ENCODE measurements at places on chromosomes 5 and 9.

DNA sequence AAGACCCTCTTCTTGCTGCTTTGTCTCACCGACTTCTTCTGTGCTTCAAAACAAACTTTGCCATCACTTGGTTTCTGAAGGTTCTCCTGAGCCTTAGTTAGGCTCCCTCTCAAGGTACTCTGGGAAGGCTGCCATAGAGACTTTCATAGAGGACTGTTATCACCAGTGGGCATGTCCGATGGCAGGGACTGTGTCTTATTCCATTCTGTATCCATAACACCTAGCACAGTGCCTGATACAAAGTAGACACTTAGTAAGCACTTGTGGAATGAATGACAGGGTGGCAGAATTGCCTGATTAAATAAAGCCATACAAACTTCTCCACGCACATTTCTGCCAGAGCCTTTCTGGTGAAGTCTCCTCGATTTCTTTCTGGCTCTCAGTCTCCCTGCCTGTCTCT lies 32.7 kb downstream of the AGXT2 start:
- no peak for DNase-seq

DNA sequence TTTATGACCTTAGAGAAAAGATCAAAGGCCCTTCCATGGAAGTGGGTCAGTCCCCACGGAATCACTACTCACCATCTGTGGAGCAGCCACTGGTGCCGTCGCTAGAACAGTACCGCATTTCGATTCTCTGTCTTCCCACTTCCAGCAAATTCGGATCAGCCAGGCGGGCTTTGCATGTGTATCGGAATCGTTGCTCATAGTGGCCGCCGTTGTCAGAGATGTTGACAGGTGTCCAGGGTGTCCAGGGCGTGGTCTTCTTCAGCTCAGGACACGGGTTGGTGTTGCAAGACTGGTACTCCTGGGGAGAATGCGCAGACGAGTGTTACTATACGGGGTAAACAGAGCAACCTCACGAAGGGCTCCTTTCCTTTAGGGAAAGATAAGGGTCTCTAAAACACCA lies 479.5 kb downstream of the SEMA5A start:
- no peak for DNase-seq

DNA sequence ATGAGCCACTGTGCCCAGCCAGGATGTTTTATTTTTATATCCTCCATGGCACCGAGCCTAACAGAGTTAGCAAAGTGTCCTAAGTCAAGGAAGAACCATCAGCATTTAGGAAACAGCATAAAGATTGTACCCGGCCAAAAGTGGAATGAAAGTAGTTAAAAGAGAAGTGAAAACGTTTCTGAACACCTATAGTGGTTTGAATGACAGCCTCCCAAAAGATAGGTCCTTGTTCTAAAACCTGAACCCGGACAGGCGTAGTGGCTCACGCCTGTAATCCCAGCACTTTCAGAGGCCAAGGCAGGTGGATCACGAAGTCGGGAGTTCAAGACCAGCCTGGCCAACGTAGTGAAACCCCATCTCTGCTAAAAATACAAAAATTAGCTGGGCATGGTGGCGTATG lies 37.4 kb downstream of the ZFAND5 start:
- no peak for DNase-seq

DNA sequence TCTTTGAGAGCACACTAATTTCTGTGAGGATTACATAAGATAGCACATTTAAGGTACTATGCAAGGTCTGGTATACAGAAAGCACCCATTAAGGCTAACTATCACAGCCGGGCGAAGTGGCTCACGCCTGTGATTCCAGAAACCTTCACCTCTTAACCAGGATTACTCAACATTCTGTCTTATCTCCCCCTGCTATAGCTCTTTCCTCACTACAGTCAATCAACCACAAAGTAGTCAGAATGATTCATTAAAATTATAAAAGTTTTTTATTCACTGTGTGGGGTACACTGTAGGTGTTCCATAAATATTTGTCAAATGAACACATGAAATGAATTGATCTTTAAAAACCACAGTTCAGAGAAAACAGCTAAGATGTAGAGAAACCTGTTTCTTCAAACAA lies 48.7 kb downstream of the CHD1 start:
- DNase-seq = no peak

GRCh38 chr9:9615086-9615485 lies 997.7 kb downstream of the PTPRD start:
- no peak for DNase-seq

DNA sequence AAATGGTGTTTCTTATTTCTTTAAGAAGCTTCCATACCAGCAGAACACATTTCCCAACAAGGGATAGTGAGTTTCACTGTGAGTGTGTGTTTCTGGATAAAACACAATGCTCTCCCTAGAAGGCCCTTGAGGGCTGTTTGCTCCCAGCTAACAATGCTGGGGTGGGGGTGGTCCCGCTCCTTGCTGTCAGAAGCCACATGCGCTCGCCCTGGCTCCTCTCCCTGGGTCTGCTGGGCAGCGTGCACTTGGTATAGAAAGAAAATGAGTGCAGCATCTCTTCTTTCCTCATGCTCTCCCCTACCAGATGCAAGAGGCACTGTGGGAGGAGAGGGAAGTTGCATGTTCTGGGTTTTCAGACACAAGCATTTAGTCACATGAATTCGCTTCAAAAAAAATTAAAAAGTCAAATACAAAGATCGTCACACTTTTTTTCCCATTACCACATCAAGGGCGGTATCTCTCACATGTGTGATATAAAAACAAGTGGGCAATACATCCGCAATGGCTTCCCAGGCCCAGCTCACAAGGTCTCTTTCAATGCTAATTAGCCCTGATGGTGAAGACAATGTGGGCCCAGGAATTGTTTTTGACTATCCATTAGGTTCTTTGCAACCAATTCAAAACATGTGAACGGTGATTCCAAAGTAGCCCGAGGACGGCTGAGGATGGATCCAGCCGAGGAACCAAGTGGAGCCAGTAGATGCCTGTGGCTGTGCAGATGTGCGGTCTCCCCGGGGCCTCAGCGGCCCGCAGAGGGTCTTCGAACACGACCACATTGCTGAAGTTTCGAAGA lies 603.6 kb downstream of the IRX1 start:
- no peak for DNase-seq

DNA sequence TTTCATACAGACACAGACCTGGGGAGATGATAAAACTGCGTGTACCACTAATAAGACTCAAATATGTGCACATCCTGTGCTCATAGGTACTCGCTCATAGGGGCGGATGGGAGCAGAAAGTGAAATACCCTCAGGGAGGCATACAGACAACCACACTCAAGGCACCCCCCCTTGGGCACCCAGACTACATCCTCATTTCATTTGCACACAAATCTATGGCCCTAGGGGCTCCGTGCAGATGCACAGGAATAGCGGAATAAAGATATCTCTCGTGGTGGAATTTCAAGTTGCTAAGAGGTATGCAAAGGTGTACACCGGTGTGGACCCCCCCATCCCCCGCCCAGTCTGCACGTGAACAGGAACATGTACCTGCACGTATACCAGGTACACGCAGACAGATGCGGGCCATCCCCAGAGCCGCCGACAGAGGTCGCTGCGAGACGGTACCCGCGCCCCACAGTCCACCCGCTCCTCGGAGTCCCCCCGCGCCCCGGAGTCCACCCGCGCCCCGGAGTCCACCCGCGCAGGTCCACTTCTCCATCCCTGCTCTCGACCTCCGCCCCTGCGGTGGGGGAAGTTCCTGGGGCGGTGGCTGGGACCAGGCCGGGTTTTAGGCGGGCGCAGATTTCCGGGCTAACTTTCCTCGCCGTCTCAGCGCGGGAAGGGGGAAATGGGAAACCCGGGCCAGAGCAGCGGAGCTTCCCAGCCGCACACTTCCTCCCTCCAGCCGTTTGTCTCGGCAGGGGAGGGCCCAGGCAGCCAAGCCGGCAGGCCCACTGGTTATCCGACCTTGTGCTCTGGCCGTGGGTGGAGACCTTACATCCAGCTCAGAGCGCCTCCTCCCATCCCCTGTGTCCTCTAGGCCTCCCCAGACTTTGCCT lies 1.0 kb upstream of the IL12B start:
- peak; percentile 12 for DNase-seq

DNA sequence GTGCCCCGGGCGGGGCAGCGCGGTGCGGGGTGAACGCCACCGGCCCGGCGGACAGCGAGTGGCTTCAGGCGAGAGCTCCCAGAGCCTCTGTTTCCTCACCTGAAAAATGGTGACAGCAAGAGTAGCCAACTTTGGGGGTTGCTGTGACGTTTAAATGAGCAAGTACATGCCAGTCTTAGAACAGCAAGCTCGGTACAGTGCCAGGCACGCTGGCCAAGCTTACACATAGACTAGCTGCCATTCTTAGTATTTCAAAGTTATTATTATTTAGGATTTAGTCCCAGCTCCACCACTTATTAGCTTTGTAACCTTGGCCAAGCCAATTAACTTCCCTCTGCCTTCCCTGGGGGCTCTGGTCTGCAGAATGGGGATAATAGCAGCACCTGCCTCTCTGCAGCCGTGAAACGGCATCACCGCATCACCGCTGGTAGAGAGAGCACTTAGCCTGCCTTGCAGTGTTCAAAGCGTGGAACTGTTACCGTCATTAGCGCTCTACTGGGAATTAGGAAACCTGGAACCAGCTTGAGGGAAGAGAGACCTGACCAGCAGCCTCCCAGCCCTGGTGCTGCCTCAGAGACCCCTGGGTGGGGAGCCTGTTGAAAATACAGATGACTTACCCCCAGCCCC lies at the start of gene C9orf50:
Gene C9orf50 (minus strand): TSS at position 433 of the 627 bp plus-strand sequence. CDS start 527 bp downstream, outside the sequence.
- no peak for DNase-seq

DNA sequence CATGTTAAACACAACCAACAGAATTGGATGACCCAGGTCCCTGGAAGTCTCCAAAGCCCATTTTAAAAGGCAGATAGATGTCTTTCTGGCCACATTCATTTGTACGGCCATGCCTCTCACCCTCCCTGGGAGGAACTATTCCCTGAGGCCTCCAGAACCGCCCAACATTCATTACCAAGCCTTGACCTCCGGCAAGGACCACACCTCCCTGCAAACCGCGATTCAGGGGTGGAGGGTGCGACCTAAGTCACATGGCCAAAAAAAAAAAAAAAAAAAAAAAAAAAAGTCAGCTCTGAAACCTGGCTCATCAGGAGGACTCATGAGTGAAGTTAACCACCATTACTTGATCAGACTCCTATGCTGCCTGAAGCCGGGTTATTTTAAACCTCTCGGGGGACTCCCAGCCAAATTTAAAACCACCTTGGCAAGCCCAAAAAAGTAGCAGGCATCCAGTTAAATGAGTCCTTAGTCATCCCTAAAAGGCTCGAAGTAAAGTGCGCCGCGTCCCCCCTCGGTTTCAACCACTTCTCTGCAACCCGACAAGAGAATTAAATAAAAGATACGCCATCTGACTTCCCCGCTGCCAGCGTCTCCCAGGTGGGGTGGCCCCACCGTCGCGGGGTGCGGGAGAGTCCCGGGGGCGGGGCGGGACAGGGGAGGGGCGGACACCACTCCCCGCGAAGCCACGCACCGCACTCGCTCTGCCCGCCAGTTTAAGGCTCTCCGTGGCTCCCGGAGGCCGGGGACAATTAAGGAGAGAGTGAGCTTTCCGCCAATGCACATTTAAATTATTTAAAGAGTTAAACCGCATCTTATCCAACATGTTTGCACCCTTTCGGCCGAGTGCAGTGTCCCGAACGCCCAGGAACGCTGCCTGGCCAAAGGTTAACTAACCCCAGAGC lies 2.3 kb downstream of the KLF9 start:
- DNase-seq = no peak

DNA sequence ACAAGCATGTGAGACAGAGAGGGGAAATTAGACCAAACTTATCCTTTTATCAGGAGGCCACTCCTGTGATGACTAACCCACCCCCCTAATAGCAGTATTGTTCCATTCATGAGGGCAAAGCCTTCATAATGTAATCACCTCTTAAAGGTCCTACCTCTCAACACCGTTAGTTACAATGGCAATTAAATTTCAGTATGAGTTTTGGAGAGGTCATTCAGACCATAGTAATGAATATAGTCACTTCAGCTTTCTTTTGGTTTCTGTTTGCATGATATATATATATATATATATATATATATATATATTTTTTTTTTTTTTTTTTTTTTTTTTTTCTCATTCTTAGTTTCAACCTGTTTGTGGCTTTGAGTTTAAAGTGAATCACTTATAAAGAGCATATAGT lies 10.5 kb downstream of the ADGRV1 start:
- no peak for DNase-seq

DNA sequence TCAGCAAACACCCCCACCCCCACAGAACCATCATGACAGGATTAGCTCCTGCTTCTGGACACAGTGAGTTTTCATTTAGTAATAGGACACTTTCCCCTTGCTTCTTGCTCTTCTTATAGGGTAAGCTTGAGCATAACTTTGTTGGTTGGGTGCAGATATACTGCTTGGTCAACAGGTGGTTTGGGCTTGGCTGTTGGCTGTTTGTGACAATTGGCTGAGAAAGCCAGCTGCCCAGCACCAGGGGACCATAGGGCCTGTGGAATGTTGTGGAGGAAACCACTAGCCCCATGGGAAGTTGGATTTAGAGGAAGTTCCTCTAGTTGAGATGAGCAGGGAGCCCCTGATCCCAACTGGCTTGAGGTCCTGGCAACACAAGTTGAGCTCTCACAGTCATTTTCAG lies 30.5 kb downstream of the PPP3R2 start:
- no peak for DNase-seq

DNA sequence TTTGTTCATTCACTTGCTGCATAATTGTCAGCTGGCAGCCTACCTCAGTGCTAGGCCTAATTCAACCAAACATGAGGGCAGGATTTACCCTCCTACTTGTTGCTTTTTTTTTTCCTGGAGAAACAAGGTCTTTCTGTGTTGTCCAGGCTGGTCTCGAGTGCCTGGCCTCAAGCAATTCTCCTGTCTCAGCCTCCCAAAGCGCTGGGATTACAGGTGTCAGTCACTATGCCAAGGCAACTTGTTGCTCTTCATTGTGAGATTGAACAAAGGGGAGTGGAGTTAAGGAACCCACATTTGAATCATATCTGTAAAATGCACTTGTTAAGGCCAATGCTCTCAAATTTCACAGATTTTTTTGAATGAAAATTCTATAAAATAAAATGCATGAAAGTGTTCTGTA lies 380.5 kb downstream of the TMEM161B start:
- no peak for DNase-seq

- DNase-seq = no peak
Observed at GRCh38 chr9:7042124-7042523, 284.4 kb downstream of the KDM4C start.

DNA sequence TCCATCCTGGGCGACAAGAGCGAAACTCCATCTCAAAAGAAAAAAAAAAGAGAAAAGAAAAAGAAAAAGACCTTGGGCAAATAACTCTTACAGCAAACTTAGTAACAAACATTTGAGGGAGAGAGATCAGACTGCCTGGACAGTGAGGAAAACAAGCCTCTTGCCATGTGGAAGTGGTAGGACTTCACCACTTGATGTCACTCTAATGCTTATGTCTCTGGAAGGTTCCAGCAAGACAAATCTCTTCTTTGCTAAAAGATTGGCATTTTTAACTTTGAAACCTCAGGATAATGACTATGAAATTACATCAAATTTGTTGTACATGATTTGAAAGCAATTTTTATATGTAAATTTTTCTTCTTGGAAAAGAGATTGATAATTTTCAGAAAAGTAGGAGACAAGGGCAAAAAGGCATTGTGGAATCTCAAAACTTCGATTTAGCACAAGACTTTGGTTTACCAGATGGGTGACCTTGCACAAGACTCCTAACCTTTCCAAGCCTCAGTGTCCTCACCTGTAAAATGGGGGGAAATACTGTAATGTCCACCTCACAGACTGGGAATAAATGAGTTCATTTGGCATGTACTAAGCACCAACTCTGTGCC lies 5.4 kb downstream of the ACTL7B start:
- no peak for DNase-seq

Measured in caudate nucleus (tissue), 63 donors.